ENCODE measurements at places on chromosomes 1 and 21.

GRCh38 chr1:160486453-160486852 is 36.6 kb downstream of the SLAMF6 start:
- DNase-seq: no peak

- no peak for DNase-seq
These were observed 3.1 kb downstream of the CLIC6 start for GRCh38 chr21:34671891-34672290.

- DNase-seq: no peak
These were observed 32.2 kb downstream of the SLC30A7 start for GRCh38 chr1:100928128-100928527.

DNA sequence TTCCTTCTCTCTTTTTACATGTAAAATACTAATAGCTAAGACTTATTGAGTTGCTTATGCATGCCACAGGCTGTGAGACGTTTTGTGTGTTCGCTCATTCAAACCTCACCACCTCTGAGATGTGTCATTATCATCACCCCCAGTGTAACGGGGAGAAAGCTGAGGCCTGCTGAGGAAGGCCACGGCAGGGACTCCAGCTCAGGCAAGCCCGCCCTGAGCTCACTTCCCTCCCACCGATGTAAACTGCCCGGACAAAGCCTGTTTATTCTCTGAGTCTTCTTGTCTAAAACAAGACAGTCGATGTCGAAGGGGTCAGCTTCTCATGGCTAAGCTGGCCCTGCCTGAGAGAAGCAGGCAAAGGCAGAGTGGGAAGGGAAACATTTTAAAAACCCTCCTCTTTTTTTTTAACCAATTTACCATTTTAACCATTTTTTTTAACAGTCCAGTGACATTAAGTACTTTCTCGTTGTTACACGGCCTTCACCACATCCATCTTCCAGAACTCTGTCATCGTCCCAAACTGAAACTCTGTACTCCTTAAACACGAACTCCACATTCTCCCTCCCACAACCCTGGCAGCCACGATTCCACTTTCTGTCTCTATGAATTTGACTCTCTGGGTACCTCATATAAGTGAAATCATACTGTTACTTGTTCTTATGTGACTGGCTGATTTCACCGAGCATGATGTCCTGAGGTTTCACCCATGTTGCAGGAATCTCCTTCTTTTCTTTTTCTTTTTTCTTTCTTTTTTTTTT is 204.8 kb upstream of the GALNT2 start:
- no peak for DNase-seq

- no peak for DNase-seq
These were observed 39.3 kb downstream of the MTARC1 start for GRCh38 chr1:220825819-220826551.

GRCh38 chr1:63928186-63929105 is 154.6 kb downstream of the ROR1 start:
- no peak for DNase-seq

- DNase-seq: no peak
These were observed 3.5 kb downstream of the DNMT3L start for GRCh38 chr21:44258056-44258725.

- DNase-seq: no peak
These were observed 110.2 kb upstream of the C1orf174 start for GRCh38 chr1:4010284-4010683.

All from activated naive CD8-positive, alpha-beta T cell treated with anti-CD3 and anti-CD28 coated beads, Interleukin-2, amount 50 U/mL, for 16 hours (primary cell).